Endothelial cell of umbilical vein (primary cell): ENCODE measurements at places on chromosomes 3 and 15. TPM values are rescaled to one million over a fixed set of nuclear protein-coding genes. Genes with fewer than 3 reads are reported as not detected.

Gene CFAP100
- not detected in 2 replicates for total RNA-seq

Gene KCNMB3
- total RNA-seq: 1.7 and 2.3 TPM in 2 replicates

Gene MNS1
- 2.3 and 2.6 TPM in 2 replicates for total RNA-seq

Gene ZDHHC3
- 62.4 and 62.7 TPM in 2 replicates for total RNA-seq

Gene GP9
- not detected in 2 replicates for total RNA-seq

Gene TGM5
- not detected in 2 replicates for total RNA-seq

Gene RPL39L
- total RNA-seq: 16.8 and 22.3 TPM in 2 replicates

Gene POPDC2
- total RNA-seq: 0.66 TPM in 1 of 2 replicates, not detected in the other
